ENCODE measurements at places on chromosomes 2 and 18. TPM values are rescaled to one million over a fixed set of nuclear protein-coding genes. Genes with fewer than 3 reads are reported as not detected.
A peak's percentile ranks its signal among the peaks of the same experiment; 100 is the strongest.

The PTGR3 gene
- total RNA-seq = 16.1 TPM

The DSC3 gene
- under 0.01 TPM for total RNA-seq

DNA sequence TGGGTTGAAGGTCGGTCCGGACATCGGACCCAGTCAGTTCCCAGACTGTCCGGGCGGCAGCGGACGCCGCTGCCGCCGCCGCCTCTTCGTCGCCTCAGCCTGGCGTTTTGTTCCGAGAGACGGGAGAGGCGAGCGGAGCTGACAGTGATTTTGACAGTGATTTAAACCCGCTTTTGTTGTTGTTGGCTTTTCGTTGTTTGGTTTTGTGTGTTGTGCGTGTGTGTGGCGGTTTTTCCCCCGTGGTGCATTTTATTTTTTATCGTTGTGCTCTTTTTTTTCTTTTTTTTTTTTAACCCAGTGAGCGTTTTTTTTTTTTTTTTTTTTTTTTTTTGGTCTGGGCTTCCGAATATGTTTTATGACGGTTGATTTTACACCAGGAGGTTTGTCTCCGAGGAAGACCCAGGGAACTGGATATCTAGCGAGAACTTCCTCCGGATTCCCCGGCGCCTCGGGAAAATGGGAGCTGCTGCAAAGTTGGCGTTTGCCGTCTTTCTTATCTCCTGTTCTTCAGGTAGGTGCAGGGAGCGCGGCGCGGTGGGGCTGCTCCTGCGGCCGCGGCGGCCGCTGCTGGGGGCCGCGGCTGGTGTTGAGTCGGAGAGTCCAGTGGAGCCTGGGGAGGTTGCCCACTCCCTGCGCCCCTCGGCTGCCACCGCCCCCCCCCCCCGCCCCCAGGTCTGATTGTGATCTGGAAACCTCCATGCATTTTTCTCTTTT, at the start of gene ACVR2A:
TSS of gene ACVR2A (plus strand) at position 333 of the 714 bp plus-strand sequence. CDS start at position 457, 124 bp downstream.
- no peaks in the 10 kb centered on the region for H3K36me3 ChIP-seq
- H3K27me3 ChIP-seq = no peaks in the 10 kb centered on the region
- H3K4me3 ChIP-seq = peak within 1 kb of the TSS; percentile 96
- H3K27ac ChIP-seq = peak within 1 kb of the TSS; percentile 93
- peaks cover 3% of the 10 kb centered on the region for H3K4me1 ChIP-seq
- peak; percentile 28 for DNase-seq

- H3K4me3 ChIP-seq = no peak overlapping the region
- H3K27me3 ChIP-seq = no peaks in the 10 kb centered on the region
- H3K36me3 ChIP-seq = peaks cover 14% of the 10 kb centered on the region
- peaks cover 20% of the 10 kb centered on the region for H3K4me1 ChIP-seq
- DNase-seq = no peak
- H3K27ac ChIP-seq = no peak overlapping the region
Observed at GRCh38 chr2:160268151-160268781, 68.2 kb upstream of the ITGB6 start.

DNA sequence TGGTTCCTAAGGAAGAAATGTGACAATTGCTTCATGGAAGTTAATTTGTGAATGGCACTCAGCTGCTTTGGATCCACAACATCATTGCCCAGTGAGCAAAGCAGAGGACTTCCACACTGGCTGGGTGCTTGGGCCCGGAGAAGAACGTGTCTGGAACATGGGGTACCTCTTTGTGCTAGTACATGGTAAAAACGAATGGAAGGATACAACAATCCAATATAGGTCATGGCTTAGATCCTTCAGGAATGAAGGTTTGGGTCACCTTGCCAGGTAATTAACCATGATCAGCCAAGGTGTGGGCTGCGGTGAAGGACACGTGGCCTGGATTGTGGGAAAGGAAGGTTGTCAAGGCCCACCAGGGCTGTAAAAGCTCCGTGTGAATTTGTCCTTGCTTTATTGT, 245.9 kb upstream of the HS6ST1 start:
- no peaks in the 10 kb centered on the region for H3K36me3 ChIP-seq
- no peak overlapping the region for H3K4me3 ChIP-seq
- no peak overlapping the region for H3K27ac ChIP-seq

DNA sequence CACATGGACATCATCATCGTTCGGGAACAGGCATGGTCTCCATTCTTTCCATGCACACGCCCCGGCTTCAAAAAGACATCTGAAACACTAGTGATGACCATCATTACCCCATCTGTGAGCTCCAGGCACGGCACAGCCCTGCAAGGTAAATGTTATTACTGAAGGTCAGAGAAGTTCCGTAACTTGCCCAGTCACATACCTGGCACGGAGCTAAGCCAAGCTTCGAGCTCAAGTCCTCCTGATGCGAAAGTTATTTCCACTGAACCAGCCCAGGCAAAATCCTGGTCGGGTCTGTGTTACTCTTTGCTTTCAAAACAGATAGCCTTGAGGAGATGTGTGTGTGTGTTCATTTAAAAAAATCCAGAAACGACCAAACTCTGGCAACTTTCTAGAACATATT, 22.8 kb downstream of the FHL2 start:
- H3K36me3 ChIP-seq = peaks cover 76% of the 10 kb centered on the region
- H3K4me1 ChIP-seq = peaks cover 64% of the 10 kb centered on the region
- no peak overlapping the region for H3K4me3 ChIP-seq

The CERKL gene
- total RNA-seq = not detected

Measured in IMR-90 (cell line).